Endothelial cell (in vitro differentiated cells): ENCODE measurements at places on chromosomes 6 and 20. TPM values are rescaled to one million over a fixed set of nuclear protein-coding genes. Genes with fewer than 3 reads are reported as not detected.

DNA sequence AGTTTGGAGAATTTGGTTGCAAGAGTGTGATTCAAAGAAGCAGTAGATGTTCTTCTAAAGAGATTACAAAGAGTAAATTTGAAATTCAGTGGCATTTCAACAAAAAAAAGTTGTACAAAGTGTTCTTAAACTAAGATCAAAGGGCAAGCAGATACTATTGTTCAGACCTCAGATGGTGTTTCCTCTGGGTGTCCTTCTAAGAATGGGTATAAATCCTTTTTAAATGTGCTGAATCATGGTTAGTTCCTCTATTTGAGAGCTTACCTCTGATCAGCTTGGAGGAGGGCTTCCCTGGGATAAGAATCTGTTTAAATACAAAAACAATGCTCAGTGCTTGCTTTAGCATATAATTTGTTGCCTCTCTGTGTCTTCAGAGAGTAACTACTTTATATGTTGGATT, 6.3 kb downstream of the BMP6 start:
- no peak for DNase-seq

DNA sequence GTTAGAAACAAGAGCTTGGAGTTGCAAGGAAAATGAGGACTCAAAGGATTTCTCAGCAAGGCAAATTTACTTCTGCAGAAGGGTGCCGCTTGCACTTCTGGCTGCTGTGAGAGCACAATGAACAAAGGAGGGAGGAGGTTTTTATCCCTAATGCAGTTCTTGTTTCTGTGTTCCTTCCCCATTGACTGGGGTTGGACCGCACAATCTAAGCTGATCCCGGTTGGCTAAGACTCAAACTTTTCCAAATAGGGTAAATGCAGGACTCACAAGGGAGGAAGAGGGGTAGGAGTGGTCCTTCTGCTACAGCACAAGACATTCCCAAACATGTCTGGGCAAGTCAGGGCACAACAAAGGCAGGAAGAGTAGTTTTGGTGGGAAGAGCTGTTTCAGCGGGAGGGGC, 249.6 kb upstream of the MOCS1 start:
- DNase-seq: no peak

GRCh38 chr6:33707771-33708170, 3.7 kb downstream of the UQCC2 start:
- DNase-seq: no peak

GRCh38 chr20:29497261-29497671, 1760.2 kb upstream of the DEFB115 start:
- no peak for DNase-seq

AKAP12 gene
- total RNA-seq: 70.1 TPM
